ENCODE measurements at places on chromosomes 7 and 10.
A peak's percentile ranks its signal among the peaks of the same experiment; 100 is the strongest.

DNA sequence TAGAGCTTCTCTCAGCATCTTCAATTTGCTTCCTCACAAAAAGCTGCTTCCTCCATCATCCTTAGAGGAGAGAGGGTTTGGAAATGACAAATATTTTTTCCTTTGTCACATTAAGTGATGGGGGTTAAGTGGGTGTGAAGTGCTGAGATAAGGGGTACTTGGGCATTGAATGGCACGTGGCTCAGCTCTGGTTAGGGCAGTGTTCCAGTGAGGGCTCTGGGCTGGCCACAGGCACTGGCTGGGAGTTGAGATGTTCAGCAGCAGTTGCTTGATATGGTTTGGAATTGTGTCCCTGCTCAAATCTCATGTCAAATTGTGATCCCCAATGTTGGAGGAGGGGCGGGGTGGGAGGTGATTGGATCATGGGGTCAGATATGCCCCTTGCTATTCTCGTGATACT, 33.7 kb upstream of the CHCHD3 start:
- no peak for DNase-seq

DNA sequence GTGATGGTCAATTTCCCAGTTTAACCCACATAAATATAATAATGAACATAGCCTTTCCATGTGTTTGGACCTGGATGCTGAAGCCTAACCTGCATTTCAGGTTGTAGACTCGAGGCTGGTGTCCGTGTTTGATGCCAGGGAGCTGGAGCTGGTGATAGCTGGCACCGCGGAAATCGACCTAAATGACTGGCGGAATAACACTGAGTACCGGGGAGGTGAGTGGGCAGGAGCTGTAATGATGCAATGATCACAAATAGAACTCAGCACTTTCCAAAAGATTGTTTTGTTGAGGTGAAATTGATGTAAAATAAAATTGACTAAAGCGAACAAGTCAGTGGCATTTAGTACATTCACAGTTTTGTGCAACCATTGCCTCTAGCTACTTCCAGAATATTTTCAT, 30.8 kb upstream of the STK17A start:
- no peak for DNase-seq

DNA sequence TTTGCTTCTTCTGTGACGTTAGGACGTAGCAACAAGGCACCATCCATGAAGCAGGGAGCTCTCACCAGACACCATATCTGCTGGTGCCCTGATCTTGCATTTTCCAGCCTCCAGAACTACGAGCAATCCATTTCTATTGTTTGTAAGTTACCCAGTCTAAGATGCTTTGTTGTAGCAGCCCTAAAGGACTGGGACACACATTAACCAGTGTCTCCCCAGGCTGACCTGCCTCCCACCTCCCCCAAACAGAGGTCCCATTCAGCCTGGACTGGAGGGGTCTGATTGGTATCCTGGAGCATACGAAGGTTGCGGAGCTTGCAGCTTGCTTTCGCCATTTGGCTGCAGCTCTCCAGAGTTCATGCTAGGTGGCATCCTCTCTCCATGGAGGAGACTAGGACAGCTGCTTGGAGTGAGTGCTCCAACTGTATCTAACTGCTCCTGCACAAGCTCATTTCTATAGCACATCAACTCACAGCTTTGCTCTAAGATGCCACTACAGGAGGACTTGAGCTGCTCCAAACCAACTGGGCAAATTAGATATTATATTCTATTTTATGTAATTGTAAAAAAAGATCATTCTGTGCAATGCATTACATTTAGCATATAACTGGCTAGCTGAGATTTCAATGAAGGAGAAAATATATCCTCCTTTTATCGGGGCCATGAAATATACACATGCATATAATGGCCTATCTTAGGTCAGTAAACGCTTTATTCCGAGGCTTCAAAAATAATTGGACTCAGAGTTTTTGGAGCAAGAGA, 8.0 kb upstream of the GRK5 start:
- peak; percentile 73 for DNase-seq

- DNase-seq, result no peak
These were observed 49.7 kb downstream of the ADD3 start for GRCh38 chr10:110057456-110057855.

DNA sequence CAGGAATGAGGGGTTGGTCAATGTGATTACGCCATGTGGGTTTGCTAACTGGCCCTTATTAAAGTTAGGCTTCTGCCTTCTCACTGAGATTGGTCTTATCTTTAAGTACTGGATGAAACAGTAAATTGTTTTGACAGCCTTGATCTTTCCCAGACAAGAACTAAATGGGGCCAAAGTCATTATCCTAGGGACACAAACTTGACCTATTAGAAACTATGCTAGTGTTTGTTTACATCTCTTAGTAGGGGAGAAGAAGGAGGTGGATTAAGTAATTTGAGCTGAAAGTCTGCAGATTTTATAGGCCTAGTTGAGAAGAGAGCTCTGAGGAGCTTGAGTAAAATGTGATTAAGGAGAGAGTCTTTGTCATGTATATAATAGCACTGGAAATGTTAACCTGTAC, 386.9 kb downstream of the HTR7 start:
- no peak for DNase-seq

DNA sequence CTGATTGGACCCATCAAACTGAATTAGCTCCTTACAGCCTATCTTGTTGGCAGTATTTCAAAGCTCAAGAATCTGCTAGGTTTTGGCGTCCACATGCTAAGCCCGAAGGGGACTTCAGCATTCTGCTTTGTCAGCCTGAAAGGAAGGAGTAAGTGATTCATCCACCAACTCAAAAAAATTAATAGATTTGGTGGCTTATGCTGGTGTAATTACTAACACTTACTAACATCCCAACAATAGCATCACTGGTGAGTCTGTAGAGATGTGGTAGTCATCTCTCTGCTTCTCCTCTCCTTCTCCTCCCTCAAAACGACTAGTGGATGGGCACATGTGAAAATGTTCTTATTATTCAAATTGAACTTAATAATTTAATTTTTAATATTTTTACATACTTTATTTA, 53.8 kb upstream of the EGR2 start:
- peak; percentile 36 for DNase-seq

- peak; percentile 83 for DNase-seq
These were observed 76.6 kb upstream of the DGKI start for GRCh38 chr7:137923380-137923779.

GRCh38 chr10:63058236-63058635, 74.9 kb upstream of the NRBF2 start:
- no peak for DNase-seq

DNA sequence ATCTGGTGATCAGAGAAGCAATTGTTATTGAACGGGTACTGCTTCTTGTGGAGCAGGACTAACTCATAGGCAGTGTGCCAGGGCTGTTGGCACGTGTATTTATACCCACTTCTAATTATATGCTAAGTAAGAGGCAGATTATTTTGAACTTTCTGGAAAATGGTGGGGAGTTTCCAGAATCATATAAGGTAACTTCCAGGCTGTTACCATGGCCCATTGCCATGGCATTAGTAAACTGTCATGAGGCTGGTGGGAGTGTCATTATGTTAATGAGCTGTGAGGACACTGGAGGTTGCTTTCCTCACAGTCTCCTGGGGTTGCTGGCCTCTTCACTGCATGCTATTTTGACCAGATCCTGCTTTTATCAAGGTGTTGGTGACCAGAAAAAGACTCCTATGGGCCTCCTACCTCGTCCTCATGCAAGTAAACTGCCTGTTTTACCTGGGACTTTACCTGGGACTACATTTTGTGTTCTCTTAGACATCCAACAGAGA, 122.6 kb downstream of the KCND2 start:
- DNase-seq, result no peak

DNA sequence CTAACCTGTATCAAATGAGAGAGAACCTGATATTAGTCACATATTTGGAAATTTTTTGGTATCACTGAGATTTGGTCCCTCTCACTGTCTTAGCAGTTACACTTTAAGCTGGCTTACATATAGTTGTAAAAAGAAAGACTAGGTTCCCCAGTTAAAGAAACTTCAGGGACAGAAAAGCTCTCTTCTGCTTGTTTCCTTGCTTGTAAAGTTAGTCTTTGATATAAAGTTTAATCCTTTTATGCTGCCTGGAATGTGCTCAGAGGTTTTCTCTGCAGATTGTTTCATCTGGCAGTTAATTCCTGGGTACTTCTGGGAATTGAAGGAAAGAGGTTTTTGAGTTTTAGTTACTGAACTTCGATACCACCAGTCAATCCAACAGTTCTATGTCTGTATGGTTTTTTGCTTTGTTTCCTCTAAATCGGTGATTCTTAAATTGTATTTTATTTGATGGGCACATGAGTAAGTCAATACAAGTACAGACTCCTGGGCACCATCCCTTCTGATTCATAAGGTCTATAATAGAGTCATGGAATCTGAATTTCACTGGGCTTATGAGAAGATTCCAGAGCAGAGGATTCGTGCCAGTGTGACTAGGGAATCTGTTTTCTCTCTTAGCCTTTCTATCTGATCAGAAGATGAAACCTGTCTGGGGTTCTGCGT, 1080.9 kb upstream of the C7orf33 start:
- no peak for DNase-seq

DNA sequence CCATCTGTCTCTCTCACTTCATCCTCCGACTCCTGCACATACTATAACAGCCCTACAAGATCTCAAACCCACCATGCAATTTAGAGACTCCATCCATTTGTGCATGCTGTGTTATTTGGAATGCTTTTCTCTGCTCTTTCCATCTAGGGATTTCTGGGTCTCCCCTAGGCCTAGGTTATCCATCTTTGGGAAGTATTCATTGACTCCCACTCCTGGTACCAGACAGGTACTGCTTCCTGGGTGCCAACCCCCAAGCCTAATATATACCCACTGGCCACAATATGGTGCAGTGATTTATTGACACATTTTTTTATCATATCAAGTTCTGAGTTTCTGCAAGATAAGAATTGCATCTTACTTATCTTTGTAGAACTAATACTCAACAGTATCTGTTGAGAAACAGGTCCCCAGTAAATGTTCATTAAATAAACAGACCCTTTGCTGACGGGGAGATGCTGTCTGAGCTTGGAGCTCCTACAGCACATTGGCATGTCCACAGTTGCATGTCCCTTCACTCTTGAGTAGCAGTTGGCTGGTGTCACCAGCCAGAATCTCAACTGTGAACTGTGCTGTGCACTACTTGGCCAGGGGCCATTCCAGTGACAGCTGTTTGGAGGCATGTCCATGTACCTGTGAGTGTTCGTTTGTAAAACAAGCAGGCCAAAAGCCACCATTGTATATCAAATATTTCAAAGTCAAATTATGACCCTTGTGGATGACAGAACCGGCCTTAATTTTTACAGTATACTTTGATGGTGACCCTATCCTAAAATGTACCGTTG, 223.3 kb upstream of the NFE2L3 start:
- DNase-seq, result no peak

Data from activated CD4-positive, alpha-beta T cell treated with anti-CD3 and anti-CD28 coated beads, Interleukin-10, Interleukin-2, amounts not matched to agents 100 ng/mL and 50 ng/mL, durations not matched to agents 16 hours and 8 hours (primary cell).